Stimulated activated CD8-positive, alpha-beta memory T cell treated with anti-CD3 and anti-CD28 coated beads, Interleukin-2, amount 100 ng/mL, for 1 hour (primary cell): ENCODE measurements at places on chromosomes 3 and 15.

DNA sequence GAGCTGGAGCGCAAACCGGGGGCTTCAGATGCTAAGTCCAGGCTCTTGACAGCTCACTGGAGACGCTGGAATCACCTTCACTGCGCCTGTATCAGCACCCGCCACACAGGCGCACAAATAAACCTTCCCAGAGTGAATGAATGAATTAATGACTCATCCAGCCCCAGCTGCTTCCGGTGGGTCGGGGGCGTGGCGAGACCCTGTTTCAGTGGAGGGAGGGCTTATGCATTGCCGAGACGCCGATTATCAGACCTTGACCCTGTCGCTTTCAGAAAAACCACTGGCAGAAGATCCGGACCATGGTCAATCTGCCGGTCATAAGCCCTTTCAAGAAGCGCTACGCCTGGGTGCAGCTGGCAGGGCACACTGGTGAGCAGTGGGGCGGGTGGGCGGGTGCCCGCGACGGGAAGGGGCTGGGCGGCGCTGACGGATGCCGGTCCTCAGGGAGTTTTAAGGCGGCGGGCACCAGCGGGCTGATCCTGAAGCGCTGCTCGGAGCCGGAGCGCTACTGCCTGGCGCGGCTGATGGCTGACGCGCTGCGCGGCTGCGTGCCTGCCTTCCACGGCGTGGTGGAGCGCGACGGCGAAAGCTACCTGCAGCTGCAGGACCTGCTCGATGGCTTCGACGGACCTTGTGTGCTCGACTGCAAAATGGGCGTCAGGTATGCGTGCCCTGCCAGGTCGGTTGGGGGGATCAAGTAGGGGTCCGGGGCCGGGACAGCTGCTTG lies 7.7 kb downstream of the ITPKA start:
- DNase-seq: no peak

DNA sequence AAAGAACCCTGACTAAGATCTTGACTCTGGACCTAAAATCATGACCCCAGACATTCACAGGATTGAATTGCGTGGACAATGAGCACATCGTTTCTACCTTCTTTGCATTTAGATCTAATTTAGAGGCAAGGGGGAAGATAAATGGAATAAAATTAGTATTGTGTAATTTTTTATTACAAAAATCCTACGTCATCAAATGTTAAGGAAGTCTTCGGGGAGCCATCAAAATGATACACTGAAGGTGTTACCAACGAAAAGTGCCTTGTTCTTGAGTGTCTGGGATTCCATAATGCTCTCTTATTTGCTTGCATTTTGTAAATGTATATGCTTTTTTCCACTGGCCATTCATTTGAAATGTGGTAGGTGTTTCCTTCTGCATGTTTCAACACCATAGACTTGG lies 52.8 kb upstream of the C3orf49 start:
- no peak for DNase-seq

DNA sequence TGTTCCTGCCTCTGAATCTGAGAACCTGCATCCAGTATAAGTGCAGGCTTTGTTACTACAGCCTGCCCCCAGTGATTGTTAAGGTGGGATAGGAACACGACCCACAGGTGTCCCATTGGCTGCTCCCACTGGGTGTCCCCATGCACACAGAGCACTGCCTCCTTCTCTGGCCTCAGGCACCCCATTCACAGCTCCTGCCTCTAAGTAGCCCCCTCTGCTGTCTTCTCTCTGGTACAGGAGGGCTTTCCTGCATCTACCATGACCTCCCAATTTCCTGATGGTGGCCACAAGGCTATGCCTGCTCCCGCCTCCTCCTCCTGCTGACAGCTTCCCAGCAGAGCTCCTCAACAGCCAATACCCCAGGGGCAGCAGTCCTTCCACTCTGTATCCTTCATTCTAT lies 238.6 kb upstream of the TMC3 start:
- DNase-seq: no peak

GRCh38 chr15:80059786-80060355 lies 395 bp downstream of the ZFAND6 start:
- DNase-seq: no peak

GRCh38 chr3:126852511-126852910 lies 130.4 kb upstream of the PLXNA1 start:
- DNase-seq: no peak

- DNase-seq: no peak
These were observed 408.1 kb upstream of the NR2F2 start for GRCh38 chr15:95922431-95922830.

GRCh38 chr3:114697401-114697800 lies 403.6 kb downstream of the TIGIT start:
- no peak for DNase-seq

DNA sequence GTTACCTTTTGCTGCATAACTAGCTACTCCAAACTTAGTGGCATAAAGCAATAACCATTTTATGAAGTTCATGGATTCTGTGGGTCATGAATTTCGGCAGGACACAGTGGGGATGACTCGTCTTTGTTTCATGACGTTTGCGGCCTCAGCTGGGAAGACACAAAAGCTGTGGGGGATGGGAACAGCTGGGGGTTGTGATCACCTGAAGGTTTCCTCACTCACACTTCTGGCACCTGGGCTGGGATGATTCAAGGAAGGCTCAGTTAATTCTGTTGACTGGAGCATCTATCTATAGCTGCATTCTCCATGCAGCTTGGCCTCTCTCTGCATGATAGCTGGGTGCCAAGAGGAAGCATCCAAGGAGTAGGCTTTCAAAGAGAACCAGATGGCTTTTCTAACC lies 332.8 kb downstream of the ULK4 start:
- DNase-seq: no peak

GRCh38 chr3:99119385-99119784 lies 217.9 kb upstream of the DCBLD2 start:
- DNase-seq: no peak

GRCh38 chr3:168977716-168978374 lies 685.7 kb downstream of the MECOM start:
- DNase-seq: no peak

DNA sequence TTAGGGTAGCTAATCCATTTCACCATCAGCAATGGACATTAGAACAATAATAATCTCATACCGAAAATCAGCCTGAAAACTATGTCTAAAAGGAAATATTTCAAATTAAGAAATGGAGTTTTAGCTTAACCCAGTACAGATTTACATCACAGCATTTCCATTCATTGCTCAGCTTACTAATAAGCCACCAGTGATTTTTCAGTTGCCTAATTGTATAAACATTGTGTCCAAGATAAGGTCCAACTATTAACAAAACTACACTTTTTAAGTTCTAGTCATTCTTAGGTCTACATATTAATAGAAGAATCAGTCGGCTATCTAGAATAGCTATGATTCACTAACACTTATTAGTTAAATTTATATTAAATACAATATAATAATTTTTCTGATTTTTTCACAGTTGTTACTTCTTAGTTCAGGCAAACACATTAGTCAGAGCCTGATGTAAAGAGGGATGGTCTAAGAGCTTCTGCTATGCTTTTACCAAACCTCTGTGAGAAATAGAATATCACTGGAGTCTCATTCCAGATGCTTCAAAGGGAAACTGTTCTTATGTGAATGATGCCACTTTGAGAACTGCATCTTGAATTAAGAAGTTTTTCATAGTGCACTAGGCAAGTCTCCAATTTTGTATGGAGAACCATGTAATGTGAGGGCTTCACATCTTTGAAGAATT lies 74.1 kb downstream of the CMSS1 start:
- no peak for DNase-seq

- no peak for DNase-seq
These were observed 26.8 kb upstream of the CHRM5 start for GRCh38 chr15:33941279-33942063.

- no peak for DNase-seq
These were observed 107.7 kb downstream of the THRB start for GRCh38 chr3:24387000-24387399.

DNA sequence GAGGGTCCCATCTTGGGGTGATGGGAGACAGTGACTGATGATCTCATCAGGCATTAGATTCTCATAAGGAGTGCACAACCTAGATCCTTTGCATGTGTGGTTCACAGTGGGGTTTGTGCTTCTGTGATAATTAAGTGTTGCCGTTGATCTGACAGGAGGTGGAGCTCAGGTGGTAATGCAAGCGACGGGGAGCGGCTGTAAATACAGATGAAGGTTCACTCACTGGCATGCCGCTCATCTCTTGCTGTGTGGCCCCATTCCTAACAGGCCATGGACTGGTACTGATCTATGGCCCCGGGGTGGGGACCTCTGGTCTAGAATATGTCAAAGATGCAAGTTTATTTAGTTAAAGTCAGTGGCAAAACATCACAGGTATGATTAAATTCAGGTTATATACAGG lies 8.7 kb downstream of the MEF2A start:
- DNase-seq: no peak

DNA sequence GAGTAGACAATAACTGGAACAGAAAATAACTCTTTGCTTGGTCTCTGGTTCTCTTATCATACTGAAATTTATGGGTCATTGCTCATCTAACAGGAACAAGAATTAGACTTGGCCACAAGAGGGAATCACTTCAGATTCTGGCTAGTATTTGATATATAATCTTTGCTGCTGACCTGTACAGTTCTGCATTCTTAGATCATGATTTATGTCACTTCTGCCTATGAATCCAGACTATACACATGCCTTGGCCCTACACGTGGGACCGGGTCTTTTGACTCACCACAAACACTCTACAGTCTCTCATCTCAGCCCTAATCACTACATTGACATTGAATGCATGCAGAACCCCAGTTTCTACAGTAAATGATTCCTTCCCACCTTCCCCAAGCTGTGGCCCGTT lies 162.5 kb upstream of the SOX2 start:
- no peak for DNase-seq

DNA sequence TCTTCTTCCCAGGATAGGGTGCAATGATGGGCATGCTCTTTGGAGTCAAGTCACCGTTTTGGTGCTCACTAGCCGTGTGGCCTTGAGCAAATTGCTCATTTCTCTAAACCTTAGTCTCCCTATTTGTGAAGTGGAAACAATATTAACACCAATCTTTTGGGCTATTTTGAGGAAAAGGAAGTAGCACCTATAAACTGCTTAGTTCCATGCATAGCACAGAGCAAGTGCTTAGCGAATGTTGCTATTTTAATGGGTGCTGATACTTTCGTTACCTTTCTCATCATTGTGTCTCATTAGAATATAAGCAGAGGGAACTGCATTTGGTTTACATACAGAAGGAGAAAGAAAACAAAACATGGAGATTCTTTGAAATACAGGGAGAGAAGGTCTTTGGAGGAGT lies 66.1 kb downstream of the BOC start:
- no peak for DNase-seq

DNA sequence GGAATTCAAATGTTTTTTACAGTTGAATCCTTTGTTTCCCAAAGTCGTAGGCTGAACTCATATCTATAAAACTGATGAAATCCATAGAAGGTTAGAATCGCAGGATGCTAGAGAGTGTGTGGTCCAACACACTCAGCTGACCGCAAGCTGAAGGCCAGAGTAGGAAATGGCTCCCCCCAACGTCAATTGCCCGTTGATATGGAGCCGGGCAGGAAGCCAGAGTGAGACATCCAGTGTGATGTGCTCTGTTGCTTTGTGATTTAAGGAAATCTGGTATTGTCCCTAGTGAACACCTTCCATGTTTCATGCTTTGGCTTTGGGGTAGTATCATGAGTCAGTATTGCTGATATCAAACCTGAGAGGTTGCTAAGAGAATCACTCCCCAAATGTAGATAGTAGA lies 5.8 kb upstream of the MEX3B start:
- no peak for DNase-seq

GRCh38 chr3:18062657-18063025 lies 320.2 kb upstream of the TBC1D5 start:
- no peak for DNase-seq

- DNase-seq: no peak
These were observed 56.9 kb upstream of the SKOR1 start for GRCh38 chr15:67768313-67768977.

DNA sequence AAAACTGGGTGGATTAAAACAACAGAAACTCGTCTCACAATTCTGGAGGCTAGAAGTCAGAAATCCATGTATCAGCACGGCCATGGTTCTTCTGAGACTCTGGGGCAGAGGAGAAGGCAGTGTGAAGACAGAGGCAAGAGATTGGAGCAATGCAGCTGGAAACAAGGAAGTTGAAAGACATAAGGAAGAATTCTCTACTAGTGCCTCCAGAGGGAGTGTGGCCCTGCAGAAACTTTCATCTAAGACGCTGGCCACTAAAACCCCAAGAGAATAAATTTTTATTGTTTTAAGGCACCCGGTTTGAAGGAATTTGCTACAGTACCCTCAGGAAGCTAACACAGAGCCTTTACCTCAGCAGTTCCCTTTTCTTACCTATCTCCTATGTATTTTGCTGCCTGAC lies 1012.2 kb upstream of the CADM2 start:
- no peak for DNase-seq

DNA sequence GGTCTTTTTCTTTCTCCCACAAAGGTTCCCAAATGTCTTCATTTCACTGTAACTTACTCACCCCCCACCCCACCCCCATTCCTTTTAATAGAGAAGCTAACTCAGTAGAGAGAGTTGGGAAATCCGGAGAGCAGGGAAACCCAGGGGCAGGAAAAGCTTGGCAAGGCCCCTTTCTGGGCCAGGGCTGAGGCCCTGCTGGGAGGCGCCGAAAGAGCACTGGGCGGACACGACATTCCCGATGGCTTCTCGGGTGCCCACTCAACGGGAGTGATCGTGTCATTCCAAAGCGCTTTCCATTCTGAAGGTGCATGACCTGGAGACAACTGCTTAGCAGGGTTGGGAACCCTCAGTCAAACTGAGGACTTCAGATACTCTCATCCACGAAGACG lies 1.6 kb upstream of the DALRD3 start:
- DNase-seq: no peak

DNA sequence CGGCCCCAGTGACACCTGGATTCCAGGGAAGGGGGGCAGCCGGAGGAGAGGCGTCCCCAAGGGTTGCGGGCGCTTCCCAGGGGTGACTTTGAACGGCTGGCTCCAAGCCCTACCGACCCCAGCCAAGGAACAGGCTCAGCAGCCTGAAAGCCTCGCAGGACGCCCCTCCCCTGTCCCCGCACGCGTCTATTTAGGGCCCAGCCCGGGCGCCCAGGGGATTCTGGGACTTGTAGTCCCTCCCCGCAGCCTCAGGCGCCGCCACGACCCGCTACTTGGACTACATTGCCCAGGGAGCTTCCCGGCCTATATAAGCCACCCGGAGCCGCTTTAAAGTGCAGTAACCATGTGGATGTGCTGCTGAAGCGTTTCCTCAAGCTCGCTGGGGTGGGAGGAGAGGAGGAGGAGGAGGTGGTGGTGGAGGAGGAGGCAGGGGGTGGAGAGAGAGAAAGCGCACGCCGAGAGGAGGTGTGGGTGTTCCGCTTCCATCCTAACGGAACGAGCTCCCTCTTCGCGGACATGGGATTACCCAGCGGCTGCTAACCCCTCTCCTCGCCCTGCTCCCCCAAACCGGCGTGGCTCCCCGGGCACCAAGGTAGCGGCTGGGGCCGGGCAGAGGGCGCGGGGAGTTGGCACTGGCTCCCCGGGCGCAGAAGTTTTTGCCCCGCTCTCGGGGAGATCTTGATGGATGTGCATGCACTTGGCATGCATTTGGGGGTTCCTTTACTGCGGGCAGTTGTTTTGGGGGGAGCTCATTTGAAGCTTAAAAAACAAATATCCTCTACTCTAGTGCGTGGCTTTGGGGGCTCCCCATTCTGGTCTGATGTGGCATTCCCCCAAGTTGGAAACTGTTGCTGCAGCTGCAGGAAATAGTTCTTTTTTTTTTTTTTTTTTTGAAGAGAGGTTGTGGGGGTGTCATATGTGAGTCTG lies at the start of gene ITPR1:
Gene ITPR1, plus strand, starts transcription at position 335 of the 927 bp plus-strand sequence. CDS start 23,144 bp downstream, outside the sequence.
- DNase-seq: peak; percentile 97

- DNase-seq: no peak
These were observed at the start of gene STAC for GRCh38 chr3:36380221-36381031. Gene STAC (plus strand): TSS chr3:36380504. CDS start chr3:36380644, 140 bp downstream.
